T47D (cell line): ENCODE measurements at places on chromosomes 1 and 21.

DNA sequence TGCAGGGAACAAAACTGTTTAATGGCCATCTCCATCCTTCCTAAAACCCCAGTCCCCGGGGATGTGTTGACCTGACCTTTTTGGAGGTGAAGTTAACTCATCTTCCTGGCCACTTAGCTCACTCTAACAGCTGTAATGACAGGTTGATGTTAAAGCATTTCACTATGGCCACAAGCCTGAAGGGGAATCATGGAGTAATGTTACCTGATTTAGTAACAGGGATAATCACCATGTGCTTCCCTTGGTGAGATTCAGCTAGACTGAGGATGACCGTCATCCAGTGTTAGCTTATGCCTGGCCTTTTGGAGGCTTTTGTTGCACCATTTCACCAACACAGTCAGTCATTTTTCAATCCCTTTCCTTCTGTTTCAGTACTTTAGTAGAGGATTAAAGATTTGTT is 64.3 kb upstream of the RAVER2 start:
- no peak for DNase-seq

GRCh38 chr1:68221980-68222373 is 10.3 kb downstream of the WLS start:
- DNase-seq: no peak

DNA sequence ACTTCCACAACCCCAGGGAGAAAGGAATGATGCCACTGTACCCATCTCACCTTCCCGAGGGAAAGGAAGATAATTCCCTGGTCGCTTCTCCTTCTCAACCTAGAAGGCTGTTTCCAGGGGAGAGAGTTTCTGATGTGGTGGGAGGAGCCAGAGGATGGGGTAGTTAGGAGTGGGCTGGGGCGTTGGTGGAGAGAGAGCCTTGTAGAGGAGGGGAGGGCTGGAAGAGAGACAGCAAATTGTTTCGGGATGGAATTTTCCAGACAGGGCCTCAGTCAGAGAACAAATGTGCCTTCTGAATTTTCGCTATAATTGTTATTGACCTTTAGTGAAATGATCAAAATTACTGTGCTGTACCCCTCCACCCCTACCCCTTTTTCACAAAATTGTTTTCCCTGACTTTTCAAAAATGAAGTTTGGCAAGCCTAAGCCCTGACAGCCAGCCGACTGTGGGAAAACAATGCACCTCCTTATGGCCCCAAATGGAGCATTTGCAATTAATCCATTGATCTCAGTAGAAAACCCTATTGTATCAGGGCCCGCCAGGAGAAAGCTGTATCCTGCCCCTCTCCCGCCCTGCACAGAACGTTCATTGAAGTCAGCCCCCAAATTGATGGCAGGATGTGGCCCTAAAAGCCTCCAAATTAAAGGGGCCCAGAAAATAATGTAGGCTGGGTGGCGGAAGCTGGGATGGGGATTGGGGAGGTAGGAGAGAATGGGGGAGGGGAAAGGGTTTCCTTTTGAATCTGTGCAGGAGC is 69.1 kb upstream of the JUN start:
- no peak for DNase-seq

DNA sequence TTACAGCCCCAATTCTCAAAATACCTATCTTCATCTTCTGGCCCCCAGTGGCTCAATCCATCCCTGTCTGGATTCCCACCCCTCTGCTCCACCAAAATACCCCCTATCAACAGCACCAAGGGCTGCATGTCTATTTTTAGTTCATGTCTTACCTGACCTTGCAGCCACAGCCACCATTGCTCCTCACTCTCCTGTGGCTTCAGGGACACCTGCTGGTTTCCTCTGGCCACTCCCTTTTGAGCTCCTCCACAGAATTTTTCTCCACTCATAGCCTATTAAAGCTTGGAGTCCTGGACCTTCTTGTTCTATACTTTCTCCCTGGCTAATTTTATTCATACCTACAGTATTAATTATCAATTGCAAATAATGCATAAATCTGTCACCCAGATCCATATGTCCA is 125.3 kb upstream of the NGF start:
- DNase-seq: no peak

DNA sequence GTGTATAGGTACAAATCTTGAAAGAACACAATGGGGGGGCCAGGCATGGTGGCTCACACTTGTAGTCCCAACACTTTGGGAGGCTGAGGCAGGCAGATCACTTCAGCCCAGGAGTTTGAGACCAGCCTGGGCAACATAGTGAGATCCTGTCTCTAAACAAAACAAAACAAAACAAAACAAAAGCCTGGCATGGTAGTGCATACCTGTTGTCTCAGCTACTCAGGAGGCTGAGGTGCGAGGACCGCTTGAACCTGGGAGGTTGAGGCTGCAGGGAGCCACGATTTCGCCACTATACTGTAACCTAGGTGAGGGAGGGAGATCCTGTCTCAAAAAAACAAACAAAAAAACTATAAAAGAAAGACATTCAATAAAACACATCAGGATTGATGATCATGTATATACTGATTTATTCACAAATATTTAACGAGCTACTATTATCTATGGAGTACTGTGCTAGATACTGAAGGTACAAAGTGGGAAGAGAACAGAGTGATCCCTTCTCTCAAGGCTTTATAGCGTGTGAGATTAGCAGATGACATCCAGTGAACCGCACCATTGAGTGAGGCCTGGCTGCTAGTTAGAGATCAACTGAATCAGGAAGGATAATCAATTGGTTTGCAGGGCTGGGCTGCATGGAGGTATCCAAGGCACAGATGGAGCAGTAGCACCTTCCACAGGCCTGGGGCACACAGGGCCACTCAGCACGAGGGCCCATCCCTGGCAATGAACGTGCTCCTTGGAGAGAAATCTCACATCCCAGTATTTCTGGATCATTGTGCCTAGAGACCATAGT is 26.4 kb downstream of the ELF3 start:
- DNase-seq: no peak

- no peak for DNase-seq
These were observed 139.8 kb downstream of the AK5 start for GRCh38 chr1:77421504-77422233.

GRCh38 chr1:118104951-118105350 is 80.1 kb downstream of the SPAG17 start:
- no peak for DNase-seq

- DNase-seq: no peak
These were observed 18.8 kb upstream of the LIN9 start for GRCh38 chr1:226327761-226328162.
